ENCODE measurements at places on chromosomes 5 and 9.

- peaks cover 10% of the 10 kb centered on the region for H3K4me1 ChIP-seq
- H3K36me3 ChIP-seq = no peaks in the 10 kb centered on the region
- H3K27me3 ChIP-seq = no peaks in the 10 kb centered on the region
- no peak for DNase-seq
Observed at GRCh38 chr9:135262248-135262647, 174.8 kb downstream of the OLFM1 start.

DNA sequence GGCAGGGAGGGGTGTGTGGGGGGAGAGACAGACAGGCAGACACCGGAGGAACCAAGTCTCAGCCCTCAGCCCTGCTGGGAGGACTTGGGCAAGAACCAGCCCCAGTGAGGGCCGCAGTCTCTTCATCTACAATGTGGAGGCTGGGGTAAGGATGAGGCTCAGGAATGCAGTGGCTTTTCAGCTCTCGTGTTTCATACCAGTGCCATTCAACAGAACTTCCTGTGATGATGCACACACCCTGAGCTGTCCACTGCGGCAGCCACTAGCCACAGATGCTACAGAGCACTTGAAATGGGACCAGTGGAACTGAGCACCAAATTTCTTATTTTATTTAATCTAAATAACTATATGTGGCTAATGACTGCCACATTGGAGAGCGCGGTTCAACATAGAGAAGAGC is 10.7 kb downstream of the CAMK2A start:
- H3K4me1 ChIP-seq = no peaks in the 10 kb centered on the region
- no peaks in the 10 kb centered on the region for H3K27me3 ChIP-seq
- peak overlapping the region; percentile 31 for H3K27ac ChIP-seq
- no peak overlapping the region for H3K4me3 ChIP-seq

- H3K36me3 ChIP-seq = no peaks in the 10 kb centered on the region
- H3K27me3 ChIP-seq = no peaks in the 10 kb centered on the region
- no peak overlapping the region for H3K4me3 ChIP-seq
Observed at GRCh38 chr5:96610747-96611146, 51.4 kb upstream of the CAST start.

GRCh38 chr5:101915554-101915953 is 380.5 kb downstream of the SLCO4C1 start:
- H3K27me3 ChIP-seq = no peaks in the 10 kb centered on the region
- no peak overlapping the region for H3K27ac ChIP-seq
- DNase-seq = no peak
- no peaks in the 10 kb centered on the region for H3K4me1 ChIP-seq

DNA sequence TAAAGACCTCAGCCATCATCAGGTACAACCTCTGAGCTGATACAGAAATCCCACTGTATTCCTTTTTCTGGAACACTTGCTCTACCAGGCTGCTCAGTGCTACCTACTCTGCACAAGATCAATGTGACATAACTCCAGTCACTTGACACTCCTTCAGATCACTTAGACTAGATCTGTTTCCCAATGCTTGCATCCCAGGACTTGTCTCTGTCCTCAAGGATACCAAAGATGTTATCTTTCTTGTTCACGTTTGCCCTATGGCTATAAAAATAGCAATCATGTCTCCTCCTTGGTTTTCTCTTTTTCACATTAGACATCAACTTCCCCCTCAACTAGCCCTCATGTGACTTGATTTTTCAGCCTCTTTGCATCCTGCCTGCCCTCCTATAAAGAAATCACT is 188.1 kb upstream of the PTGER4 start:
- no peak overlapping the region for H3K27ac ChIP-seq
- no peak for DNase-seq
- H3K36me3 ChIP-seq = no peaks in the 10 kb centered on the region
- H3K27me3 ChIP-seq = no peaks in the 10 kb centered on the region

- H3K36me3 ChIP-seq = no peaks in the 10 kb centered on the region
- no peaks in the 10 kb centered on the region for H3K4me1 ChIP-seq
- H3K27me3 ChIP-seq = no peaks in the 10 kb centered on the region
- H3K4me3 ChIP-seq = no peak overlapping the region
- no peak for DNase-seq
Observed at GRCh38 chr5:105544300-105544699, 1981.7 kb upstream of the NUDT12 start.

GRCh38 chr5:14959399-14960119 is 88.0 kb upstream of the ANKH start:
- no peak overlapping the region for H3K27ac ChIP-seq
- no peak for DNase-seq
- H3K4me3 ChIP-seq = no peak overlapping the region
- H3K36me3 ChIP-seq = no peaks in the 10 kb centered on the region
- no peaks in the 10 kb centered on the region for H3K27me3 ChIP-seq

DNA sequence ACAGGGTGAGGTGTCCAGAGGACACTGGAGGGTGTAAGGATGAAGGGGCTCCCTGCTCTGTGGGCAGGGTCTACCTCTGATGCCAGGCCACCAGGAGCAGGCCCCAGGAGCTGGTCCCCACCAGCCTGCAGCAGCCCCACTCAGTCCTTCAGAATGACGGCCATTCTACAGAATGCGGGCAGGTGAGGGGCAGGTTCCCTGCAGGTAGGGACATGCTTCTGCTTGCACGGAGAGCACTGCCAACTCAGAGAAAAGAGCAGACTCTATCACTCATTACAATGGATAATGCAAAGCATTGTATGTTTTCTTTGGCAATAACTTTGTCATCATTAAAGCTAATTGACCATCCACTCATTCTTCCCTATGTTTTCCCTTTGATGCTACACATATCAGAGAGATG is 39.0 kb downstream of the DDX31 start:
- no peaks in the 10 kb centered on the region for H3K27me3 ChIP-seq
- peaks cover 3% of the 10 kb centered on the region for H3K36me3 ChIP-seq
- H3K27ac ChIP-seq = no peak overlapping the region
- no peak overlapping the region for H3K4me3 ChIP-seq

DNA sequence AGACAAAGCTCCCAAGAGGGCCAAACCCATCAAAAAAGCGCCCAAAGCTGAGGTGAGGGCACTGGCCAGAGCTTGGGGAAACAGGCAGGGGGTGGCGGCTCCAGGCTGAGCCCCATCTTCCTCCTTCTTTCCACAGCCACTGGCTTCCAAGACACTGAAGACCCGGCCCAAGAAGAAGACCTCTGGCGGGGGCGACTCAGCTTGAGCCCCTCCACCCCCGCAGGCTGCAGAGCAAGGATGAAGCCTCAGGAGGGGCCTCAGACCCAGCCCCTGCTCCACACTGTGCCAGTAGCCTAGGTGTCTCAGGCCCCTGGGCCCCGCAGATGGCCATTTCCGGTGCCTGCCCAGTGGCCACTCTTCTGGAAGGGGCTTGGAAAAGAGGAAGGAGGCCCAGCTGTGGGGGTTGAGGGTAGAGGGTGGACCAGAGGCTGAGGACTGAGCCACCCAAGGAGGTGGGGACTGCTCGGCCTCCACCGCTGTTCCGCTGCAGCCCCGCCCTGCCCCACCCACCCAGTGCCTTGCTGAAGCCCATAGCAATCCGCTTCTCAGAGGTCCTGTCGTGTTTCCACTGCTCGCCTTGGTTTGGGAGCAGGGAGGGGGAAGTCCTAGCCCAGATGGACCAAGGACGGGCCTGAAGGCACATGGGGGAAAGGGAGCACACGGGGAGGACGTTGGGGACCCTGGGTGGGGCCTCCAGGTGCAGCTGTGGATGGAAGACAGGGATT is 6.9 kb downstream of the REEP2 start:
- H3K27me3 ChIP-seq = no peaks in the 10 kb centered on the region
- no peak for DNase-seq
- H3K27ac ChIP-seq = no peak overlapping the region
- H3K4me3 ChIP-seq = no peak overlapping the region
- no peaks in the 10 kb centered on the region for H3K36me3 ChIP-seq

DNA sequence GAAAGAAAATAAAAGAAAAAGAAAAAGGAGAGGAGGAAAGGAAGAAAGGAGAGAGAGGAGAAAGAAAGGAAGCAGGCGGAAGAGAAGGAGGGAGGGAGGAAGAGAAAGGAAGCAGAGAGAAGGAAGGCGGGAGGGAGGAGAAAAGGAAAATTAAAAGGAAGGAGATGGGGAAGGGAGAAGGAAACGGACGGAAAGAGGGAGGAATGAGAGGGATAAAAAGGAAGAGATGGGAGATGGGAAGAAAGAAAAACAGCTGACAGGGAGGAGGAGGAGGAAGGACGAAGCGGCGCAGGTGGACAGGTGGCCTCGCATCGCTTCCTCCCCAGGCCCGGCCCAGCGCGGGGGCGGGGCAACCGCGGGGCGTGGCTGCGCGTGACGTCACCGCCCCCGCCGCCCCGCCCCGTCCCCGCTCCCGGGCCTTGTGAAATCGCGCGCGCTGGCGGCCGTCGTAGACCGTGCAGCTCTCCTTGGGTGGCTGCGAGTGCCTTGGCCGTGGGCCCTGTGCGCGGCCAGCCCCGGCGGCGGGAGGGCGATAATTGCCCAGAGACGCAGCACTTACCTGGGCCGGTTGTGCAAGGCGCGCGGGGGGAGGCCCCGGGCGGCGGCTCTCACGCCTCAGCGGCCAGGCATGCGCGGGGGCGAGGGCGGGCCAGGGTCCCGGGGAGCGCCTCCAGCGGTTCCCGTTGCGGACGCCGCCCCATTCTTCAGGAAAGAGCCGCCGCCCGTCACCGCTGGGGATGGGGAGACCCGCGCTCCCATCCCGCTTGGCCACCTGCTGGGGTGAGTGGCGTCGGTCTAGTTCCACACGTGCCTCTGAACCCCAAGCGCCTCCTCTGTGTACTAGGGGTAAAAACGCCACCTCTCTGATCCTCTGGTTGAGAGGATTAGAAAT is 49.6 kb upstream of the FOXE1 start:
- no peaks in the 10 kb centered on the region for H3K27me3 ChIP-seq
- H3K4me3 ChIP-seq = peak overlapping the region; percentile 79
- no peaks in the 10 kb centered on the region for H3K36me3 ChIP-seq
- 0 out of 2 replicates have a peak, but pooled peaks cover 2% of the 10 kb centered on the region for H3K4me1 ChIP-seq

DNA sequence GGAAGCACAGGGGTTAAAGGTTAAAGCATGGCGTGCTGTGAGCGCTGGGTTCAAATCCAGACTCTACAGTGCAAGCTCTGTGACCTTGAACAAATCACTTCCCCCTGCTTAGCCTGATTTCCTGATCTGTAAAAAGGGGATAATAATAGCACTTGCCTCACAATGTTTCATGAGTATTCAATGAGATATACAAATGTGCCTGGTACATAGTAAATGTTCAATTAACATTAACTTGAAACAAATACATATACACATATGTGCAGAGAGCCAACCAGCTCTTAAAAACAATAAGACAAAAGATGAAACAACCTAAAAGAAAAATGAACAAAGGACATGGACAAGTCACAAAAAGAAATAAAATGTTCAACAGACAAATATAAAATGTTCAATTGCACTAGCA is 4.0 kb downstream of the CIZ1 start:
- DNase-seq = no peak
- H3K4me3 ChIP-seq = no peak overlapping the region
- no peaks in the 10 kb centered on the region for H3K27me3 ChIP-seq
- no peaks in the 10 kb centered on the region for H3K4me1 ChIP-seq
- H3K36me3 ChIP-seq = 0 out of 2 replicates have a peak, but pooled peaks cover 2% of the 10 kb centered on the region

DNA sequence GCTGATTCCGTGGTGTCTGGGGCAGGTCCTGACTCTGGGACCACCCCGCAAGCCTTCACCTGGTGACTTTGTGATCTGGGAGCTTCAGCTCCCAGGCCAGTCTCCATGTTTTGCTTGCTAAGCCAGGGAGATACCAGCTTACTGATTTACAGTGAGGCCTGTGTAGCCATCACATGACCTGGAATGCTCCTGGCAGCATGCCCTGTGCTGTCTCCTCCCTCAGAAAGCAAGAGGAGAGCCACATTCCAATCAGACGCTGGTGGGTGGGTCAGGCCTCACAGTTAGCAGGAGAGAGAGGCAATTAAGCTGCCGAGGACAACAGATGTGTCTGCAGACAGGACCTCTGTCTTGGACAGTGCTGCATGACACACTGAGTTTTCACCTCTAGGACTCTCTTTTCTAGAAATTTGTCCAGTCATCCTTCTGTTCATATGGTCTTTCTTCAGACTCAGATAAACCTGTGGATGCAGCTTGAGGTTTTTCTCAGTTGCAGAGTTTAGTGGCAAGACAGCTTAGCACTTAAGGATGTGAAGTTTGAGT is 24.4 kb upstream of the GRPEL2 start:
- no peaks in the 10 kb centered on the region for H3K27me3 ChIP-seq
- H3K4me1 ChIP-seq = no peaks in the 10 kb centered on the region
- H3K36me3 ChIP-seq = no peaks in the 10 kb centered on the region
- no peak for DNase-seq

- H3K4me1 ChIP-seq = no peaks in the 10 kb centered on the region
- DNase-seq = no peak
- H3K27ac ChIP-seq = no peak overlapping the region
- no peaks in the 10 kb centered on the region for H3K36me3 ChIP-seq
Observed at GRCh38 chr5:177545487-177546257, 8.7 kb downstream of the FAM193B start.

DNA sequence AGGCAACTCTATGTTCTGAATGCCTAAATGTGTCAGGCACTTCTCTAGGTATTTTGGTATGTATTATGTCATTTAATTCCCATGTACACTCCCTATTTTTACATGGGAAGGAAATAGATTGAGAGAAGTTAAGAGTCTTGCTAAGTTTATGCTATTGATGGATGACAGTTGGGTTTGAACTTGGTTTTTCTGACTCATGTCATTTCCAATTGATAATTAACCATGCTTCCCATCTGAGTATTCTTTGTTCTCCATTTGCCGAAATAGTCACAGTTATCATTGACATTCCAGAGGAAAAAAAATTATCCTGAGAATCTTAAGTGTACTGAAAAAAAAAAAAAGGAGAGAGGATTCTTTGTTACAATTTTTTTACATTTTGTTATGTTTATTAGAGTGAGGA is 23.1 kb upstream of the DMRTA1 start:
- H3K27me3 ChIP-seq = no peaks in the 10 kb centered on the region
- no peak overlapping the region for H3K4me3 ChIP-seq
- H3K36me3 ChIP-seq = no peaks in the 10 kb centered on the region
- no peak for DNase-seq

DNA sequence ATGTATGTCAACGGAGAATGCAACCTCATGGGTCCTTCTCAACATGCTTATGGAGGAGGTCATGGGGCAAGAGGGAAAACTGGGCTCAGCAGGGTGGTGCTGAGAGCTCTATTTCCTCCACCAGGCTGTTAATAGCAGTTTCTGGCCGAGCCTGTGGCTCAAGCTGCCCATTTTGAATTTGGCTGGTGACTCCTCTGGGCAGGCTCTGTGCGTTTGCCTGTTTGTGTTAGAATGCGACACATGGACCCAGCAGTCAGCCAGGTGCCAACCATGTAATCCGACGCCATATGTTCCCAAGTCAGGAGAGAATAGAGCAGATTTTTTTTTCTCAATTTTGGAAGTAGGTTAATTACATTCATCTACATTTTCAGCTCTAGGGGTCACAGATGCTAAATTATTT is 387.7 kb upstream of the CLINT1 start:
- no peaks in the 10 kb centered on the region for H3K36me3 ChIP-seq
- DNase-seq = no peak
- no peaks in the 10 kb centered on the region for H3K27me3 ChIP-seq
- H3K4me1 ChIP-seq = no peaks in the 10 kb centered on the region

DNA sequence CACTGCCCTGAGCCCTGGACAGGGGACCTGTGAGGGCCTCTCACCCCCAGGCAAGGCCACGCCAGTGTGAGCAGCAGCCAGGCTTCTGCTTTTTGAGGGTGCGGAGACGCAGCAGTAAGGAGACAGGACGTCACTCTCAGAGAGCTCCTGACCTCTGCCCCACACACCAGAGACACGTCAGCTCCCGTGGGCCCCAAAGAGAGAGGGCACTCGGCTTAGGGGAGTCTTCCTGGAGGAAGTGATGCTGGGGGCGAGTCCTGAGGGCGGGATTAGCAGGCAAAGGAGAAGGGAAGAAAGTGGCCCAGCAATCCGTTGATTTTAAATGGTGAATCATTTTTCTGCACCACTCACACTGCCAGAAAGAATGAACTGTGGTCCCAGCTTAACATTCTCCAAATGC is 24.0 kb upstream of the SLC9A3 start:
- no peaks in the 10 kb centered on the region for H3K4me1 ChIP-seq
- no peak for DNase-seq
- no peak overlapping the region for H3K27ac ChIP-seq
- H3K4me3 ChIP-seq = no peak overlapping the region
- H3K36me3 ChIP-seq = no peaks in the 10 kb centered on the region
- H3K27me3 ChIP-seq = no peaks in the 10 kb centered on the region
